ENCODE measurements at places on chromosomes 5 and 9.

GRCh38 chr9:19875291-19875920 lies 86.6 kb upstream of the SLC24A2 start:
- no peak for DNase-seq

DNA sequence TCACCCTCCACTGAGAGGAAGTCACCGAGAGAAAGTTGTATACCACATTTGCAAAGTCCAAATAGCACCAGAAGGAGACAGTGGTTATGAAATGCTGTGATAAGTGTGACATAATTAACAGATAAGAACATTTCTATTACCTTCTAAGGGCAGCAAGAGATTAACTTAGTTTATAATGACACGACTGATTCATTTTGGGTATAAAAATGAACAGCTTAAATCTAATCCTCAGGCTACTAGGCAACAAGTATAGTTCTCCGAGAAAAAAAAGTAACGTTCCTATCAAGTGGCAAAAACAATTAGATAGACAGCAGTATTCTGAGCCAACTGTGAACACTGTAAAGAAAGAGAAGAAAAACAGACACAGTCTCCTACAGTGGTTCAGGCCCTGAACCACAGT lies 431.2 kb upstream of the GRAMD2B start:
- no peak for DNase-seq

DNA sequence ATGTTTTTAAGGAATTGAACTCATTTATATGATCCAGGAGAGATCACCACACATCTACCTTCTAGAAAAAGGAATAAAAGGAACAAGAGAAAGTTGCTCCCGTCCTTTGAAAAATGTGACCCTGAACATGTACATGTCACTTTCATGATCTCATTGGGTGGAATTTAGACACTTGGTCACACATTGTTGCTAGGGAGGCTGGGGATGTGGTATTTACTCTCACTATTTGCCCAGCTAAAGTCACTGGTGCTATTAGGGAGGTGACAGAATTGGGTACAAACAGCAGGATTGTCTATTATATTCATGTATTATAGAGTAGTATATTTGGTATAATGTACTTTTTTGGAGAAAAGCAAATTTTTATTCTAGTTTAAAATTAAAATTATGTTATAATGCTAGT lies 2.1 kb upstream of the CDH10 start:
- DNase-seq: no peak

GRCh38 chr9:12954441-12954840 lies 179.6 kb downstream of the LURAP1L start:
- DNase-seq: no peak

- no peak for DNase-seq
Measured at GRCh38 chr9:123812984-123813383, 116.9 kb downstream of the DENND1A start.

- no peak for DNase-seq
Measured at GRCh38 chr5:148268566-148268965, at the start of gene SPINK13. TSS of gene SPINK13 (plus strand) at chr5:148268794. CDS start at chr5:148270073, 1,279 bp downstream.

DNA sequence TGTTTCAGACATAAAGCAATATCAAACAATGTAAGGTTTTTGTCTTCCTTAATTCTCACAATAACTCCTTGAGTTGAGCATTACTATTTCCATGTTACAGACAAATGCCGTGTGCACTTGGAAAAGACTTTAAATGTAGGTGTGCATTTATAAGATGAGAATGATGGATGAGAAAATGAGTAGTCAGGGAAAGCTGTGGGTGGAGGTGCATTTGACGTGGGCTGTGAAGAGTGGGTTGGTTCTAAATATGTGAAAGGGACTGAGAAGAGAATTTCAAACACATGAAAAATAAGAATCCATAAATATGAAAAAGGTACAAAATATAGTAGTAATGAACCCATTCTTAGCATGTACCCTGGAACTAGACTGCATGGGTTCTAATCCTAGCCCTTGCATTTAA lies 171.6 kb upstream of the PPP2R2B start:
- no peak for DNase-seq

GRCh38 chr5:101260857-101261256 lies 357.8 kb upstream of the ST8SIA4 start:
- no peak for DNase-seq

DNA sequence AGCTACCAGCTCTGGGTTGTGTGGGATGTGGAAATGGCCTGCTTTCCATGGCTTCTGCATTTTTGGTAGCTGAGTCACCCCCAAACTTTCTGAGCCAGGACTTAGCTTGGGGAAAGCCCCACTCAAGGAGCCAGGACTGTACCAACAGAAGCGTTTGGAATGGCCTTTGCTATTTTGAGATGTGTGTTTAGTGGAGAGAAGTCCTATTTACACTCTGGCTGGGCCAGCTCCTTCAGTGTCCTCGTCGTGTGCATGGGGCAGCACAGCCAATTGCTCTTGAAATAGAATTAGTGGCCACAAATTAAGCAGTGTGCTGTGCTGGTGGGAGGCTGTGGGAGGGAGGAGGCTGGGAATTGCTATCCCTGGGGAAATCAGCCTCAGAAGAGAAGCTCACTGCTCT lies 51.6 kb downstream of the ENTREP1 start:
- no peak for DNase-seq

GRCh38 chr9:12684974-12685373 lies 8.2 kb upstream of the TYRP1 start:
- no peak for DNase-seq

DNA sequence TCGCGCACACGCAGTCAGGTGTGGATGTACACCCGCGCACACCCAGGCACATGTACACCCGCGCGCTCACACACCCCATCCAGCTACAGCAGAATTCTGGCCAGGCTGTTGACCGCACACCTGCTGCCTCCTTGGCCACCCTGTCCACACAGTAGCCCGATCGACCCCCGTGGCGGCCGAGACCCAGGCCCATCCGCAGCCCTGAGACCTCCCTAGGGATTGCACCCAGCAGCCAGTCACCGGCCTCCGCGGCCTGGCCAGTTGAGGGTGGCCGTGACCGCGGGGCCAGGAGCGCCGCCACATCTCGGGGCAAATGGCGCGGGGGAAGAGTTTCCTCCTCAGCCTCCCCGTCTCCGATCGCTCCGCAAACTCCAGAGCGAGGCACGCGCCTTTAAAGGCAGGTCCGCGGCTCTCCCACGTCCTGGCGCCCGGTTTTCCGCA lies 774 bp upstream of the ADAMTS16 start:
- DNase-seq: no peak

- no peak for DNase-seq
Measured at GRCh38 chr9:295576-295975, 80.9 kb downstream of the DOCK8 start.

DNA sequence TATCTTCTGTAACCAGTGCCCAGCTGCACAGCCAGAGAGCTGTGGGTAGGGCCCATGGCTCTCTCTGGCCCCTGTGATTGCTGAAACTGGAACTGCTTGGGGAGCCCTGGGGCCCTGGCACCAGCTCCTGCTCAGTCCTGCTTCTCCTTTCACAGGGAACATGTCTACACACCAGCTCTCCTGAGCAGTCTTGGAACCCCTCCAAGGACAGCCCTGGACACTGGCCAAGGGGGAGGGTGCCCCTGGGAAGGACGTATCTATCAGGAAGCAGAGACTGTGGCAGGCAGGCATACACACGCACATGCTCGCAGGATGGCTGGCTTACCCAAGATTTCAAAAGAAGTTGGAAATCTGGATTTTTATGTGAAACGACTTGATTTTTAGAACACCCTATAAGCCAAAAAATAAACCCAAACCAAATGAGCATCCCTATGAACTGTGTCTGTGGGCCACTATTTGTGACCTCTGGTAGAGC lies 8.8 kb upstream of the TRAF1 start:
- DNase-seq: no peak

Measured in activated CD4-positive, alpha-beta T cell treated with anti-CD3 and anti-CD28 coated beads, Interleukin-2, amount 50 U/mL, for 1 hour (primary cell).